GM12878 (cell line): ENCODE measurements at places on chromosomes 6 and 20. TPM values are rescaled to one million over a fixed set of nuclear protein-coding genes. Genes with fewer than 3 reads are reported as not detected.

DNA sequence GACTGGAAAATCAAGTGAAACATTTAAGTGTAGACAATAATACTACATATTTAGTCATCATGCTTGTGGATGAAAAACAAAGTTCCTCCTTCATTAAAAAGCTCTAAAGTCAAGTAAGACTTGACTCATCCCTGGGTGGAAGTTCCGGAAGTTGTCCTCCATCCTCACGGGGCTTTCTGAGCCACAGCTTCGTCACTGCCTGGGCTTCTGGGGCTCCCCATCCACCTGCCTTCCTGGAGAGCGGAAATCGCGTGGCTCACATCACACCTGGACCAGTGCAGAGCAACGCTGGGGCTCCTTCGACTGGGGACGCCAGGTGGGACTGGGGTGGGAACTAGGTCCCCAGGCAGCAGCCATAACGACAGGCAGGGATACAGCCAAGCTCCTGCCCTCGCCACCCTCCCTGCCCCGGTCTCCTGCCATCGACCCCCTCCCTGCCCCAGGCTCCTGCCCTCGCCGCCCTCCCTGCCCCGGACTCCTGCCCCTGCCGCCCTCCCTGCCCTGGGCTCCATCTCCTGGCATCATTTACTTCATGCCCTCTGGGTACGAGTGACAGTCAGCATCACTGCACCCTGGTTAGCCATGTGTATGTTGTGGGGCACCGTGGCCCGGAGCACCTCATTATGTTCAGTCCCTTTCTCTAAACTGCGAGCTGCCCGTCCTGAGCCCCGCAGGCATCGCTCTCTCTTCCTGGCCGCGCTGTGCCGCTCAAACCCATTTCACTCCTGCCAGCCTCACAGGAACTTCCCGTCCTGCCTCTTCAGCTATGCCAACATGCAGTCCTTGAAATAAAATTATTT lies 12.9 kb downstream of the THBS2 start:
- no peak for DNase-seq

DNA sequence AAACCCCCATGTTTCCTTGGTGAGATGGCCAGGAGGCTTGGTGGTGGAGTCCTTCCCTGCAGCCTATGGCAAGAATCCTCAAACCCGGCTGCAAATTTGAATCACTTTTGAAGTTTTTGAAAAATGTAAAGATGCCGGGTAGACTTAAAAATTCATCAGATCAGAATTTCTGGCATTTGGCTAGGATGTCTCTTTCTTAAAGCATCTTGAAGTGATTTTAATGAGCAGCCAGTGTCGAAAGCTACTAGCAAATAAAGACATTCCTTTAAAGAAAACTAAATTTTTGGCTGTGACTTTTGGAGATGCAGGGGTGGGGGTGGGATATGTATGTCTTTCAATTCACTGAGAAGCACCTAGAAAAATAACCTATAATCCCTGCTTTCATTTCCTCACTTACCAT lies 25.6 kb upstream of the NOX3 start:
- no peak for DNase-seq

DNA sequence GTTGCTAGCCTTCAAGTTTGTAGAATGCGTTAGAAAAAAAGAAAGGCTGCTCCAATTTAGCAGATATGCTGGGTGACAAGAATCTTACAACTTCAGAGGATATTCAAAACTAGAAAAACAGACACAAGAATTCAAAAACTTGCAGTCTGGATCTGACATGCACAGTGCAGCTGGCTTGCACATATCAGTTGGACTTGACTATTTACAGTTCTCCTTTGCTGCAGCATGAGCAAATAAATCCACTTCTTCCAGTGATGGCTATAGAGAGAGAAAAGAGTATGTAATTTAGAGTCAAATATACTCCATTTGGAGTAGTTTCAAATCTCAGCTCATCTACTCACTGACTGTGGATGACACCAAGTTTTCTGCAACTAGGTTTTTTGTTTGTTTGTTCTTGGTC lies 247.0 kb downstream of the RIMS1 start:
- no peak for DNase-seq

GRCh38 chr6:121828146-121828886 lies 392.9 kb downstream of the GJA1 start:
- no peak for DNase-seq

DNA sequence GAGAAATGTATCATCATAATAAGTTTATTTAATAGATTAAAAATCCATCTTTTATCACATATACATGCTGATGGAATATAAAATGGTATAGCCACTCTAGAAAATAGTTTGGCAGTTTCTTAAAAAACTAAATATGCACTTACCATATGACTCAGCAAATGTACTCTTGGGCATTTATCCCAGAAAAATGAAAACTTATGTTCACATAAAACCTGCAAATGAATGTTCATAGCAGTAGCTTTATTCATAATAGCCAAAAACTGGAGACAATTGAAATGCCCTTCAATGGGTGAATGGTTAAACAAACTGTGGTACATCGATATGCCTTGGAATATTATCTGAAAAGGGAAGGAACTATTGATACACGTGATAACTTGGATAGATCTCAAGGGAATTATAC lies 6.4 kb upstream of the NCOA7 start:
- DNase-seq, result no peak

The BPI gene
- total RNA-seq, result not detected in 2 replicates

The EPHA7 gene
- total RNA-seq, result not detected in 2 replicates
